ENCODE measurements at places on chromosomes 1 and 21.

- DNase-seq = peak; percentile 40
Measured at GRCh38 chr21:39518055-39518846, 66.5 kb downstream of the SH3BGR start.

DNA sequence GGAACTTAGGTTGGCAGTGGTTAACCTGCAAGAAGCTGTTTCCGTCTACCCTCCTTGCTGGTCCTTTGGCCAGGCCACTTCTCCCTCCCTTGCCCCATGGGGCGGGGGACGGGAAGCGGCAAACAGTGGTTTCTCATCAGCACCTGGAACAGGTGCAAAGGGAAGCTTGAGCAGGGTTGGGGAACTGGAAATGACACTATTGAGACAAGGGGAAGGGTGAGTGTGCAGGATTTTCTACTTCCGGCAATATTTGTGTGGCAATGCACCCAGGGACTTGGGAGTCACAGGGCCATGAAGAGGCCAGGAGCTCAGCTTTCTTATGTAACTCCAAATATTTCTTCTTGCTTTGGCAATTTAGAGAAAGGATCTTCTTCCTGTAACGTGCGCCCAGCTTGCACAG is 29.0 kb upstream of the SARS1 start:
- no peak for DNase-seq

DNA sequence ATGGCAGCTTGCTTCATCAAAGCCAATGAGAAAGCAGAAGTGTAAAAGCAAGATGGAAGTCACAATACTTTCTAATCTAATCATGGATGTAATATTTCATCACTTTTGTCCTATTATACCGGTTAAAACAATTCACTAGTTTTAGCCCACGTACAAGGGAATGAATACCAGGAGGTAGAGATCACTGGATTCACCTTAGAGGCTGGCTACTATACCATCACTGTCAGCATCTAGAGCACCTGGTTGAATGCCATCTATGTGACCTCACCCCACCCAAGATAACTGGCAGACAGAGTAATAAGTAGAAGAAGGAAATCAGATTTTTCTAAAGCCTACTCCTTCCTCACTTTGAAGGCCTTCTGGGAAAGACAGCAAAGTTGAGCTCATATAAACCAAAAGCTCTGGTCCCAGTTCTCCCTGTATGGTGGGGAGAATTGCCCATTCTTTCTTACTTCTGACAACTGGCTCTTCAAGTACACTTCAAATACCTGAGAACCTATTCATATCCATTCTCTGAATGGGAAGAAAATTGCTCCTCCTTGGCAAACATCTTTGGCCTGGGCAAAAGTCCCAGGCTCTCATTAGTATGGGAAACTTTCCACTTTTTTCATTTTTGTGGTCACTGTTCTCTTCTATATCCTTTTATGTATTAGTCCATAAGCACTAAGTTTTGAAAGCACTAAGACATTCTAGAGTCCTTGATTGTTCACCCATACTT is 24.8 kb downstream of the HSD3B1 start:
- no peak for DNase-seq

GRCh38 chr1:97138515-97139032 is 417.0 kb downstream of the PTBP2 start:
- no peak for DNase-seq

GRCh38 chr1:242043165-242043564 is 44.3 kb upstream of the MAP1LC3C start:
- DNase-seq = no peak

DNA sequence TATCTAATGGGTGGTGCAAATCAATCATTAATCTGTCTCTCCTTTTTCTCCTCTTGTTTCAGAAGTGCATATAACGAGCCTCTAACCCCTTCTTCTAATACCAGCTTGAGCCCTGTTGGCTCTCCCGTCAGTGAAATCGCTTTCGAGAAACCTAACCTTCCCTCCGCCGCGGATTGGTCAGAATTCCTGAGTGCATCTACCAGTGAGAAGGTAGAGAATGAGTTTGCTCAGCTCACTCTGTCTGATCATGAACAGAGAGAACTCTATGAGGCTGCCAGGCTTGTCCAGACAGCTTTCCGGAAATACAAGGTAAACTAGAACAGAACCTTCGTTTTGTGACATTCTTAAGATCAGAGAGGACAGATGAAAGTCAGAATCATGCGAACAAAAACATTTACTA is 25.3 kb upstream of the VAMP3 start:
- peak; percentile 91 for DNase-seq

DNA sequence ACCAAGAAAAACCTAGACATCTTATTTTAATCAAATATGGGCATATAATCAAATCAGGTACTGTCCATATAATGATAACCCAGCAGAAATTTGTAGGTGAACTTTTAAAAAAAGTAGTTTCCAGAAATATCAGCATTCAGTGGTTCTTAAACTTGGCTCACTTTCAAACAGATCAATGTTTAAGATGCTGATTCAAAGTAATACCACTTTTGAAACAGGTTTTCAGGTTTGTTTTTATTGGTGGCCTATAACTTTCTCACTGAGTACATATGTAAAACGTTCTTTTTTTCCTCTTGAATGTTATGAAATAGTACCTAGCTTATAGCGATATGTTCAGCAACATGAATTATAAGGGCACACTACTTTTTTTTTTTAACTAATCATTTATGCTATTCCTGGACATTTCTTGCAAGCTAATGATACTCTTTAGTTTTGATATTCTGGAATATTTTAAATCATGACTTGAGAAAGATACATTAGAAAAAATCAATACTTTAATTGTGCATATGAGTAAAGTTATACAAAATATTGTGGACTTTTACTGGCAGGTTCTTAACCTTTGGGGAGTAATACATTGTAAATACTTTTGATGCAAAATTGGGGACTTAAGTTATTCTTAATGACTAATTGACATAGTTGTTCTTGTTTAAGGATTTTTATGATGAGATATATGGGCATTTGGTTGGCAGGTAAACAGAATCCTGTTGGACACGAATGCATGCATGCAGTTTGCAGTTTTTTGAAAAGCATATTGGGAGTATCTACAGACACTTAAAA is 3.0 kb downstream of the NFIA start:
- DNase-seq = no peak

DNA sequence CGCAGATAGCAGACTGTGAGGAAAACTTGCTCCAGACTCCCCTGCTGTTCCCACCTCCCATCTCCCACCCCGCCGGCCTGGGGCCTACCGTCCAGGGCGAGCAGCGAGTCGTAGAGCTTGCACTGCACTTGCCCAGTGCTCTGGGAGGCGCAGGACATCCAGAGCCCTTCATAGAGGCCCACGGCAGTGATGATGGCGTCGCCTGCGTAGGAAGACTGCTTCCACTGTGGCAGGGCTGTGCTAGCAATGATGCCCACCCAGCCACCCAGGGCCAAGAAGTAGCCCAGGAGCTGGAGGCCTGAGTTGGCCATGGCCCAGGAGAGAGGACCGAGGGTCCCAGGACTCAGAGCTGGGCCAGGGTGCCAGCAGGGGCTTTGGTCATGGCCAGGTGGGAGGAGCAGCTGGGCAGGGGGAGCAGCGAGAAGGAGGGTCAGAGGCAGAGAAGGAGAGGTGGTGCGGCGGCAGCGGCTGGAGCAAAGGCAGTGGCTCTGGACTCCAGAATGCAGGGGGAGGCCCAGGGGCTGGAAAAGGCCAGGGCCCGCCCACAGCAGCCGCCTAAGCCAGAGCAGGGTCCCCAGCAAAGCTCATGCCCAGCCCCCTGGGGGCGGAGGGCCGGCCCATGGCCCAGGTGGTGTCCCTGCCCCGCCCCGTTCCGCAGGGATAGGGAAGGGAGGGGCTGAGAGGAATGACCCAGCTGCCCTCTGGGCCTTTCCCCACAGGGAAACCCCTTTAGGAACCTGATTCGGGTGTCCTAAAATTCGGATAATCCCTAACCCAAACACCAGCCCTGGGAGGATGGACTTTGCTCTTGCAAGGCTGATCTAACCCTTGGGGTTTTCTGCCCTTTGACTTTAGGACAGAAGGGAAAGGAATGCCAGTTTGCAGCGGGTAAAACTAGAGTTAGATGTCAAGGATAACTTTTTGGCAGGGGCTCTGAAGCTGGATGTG is at the start of gene CLDN19:
TSS of gene CLDN19 (minus strand) at position 484 of the 948 bp plus-strand sequence. CDS start at position 311, 173 bp downstream.
- no peak for DNase-seq

GRCh38 chr1:52588027-52588426 is 14.1 kb upstream of the GPX7 start:
- DNase-seq = no peak

- DNase-seq = no peak
Measured at GRCh38 chr1:229005556-229005955, 265.4 kb upstream of the RAB4A start.

GRCh38 chr1:205785446-205785845 is 10.2 kb upstream of the RAB29 start:
- DNase-seq = no peak
